T-helper 9 cell (primary cell): ENCODE measurements at places on chromosomes 2 and 18.

DNA sequence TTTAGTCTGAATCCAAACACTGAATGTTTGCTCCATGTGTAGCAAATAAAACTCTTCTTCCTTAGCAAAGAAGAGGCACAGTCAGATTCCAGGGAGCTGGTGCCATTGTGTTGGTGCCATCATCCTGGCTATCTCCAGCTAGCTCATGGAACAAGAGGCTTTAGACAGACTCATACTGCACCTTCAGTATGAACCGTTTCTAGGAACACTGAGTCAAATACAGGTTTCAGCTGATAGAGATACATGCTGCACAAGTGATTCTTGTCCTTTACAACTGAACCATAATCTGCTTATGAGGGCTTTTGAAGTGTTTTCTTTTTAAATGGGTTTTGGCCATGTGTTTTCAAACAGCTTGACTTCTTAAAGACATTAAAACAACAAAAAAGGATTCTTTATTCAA lies 57.9 kb downstream of the DYNC1I2 start:
- no peak for DNase-seq

DNA sequence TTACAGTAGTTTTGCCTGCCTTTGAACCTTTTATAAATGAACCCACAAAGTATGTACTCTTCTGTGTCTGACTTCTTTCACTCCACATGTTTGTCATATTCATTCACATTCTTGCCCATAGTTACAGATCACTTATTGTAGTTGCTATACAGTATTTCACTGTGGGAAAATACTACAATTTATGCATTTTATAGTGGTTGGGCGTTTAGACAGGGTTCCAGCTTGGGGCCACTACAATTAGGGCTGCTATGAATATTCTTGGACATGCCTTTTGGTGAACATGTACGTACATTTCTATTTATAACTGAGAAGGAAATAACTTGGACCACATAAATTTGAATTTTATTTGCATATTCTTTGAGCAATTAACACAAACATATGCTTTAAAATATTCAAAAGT lies 15.4 kb upstream of the PMAIP1 start:
- DNase-seq = no peak

- no peak for DNase-seq
Measured at GRCh38 chr2:36609507-36609906, 11.5 kb upstream of the FEZ2 start.

GRCh38 chr2:8281950-8282857 lies 399.7 kb upstream of the ID2 start:
- no peak for DNase-seq

DNA sequence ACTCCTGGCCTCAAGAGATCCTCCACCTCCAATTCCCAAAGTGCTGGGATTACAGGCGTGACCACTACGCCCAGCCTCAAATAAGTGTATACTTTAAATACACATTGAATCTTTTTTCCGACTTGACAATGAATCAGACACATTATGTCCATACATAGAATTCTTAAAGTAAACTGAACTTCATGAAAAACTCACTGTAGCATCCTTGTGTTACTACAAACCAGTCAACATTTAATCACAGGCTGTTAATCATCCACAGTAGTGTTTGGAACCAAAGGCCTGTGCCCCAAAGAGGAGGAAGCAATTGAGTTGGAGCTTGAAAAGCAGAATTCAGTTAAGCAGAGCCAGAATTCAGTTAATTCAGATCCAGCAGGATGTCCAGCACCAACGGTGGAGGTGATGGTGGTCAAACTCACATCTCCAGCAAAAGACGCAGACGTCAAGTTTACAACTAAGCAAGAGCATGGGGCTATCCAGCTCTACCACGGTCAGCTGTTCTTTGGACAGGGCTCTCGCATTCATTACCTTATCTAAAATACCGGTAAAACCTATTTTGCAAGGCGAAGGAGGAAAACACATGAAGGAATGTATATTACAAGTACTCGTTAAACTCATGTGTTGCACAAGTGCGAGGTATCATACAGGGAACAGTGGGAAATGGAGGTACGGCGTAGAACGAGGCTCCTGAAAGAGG lies 1.2 kb downstream of the SLC39A6 start:
- no peak for DNase-seq

DNA sequence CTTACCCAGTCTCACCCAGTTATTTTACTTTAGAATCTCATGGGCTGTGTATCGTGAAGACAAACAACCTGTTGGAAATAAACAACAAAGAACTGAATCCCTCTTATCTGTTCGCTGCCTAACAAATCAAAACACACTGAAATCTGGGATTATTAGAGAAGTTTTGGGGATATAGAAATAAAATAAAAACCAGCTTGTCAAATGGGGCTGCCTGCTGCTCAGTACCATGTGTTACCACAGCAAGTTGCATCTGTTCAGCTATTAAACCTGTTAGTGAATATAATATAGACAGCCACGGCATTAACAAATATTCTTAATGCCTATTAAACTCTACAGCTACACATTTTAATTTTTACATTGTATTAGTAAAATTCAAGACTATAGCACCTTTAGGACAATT lies 810.8 kb downstream of the NRXN1 start:
- DNase-seq = no peak

- DNase-seq = no peak
Measured at GRCh38 chr2:68284896-68285295, 32.6 kb upstream of the PPP3R1 start.

DNA sequence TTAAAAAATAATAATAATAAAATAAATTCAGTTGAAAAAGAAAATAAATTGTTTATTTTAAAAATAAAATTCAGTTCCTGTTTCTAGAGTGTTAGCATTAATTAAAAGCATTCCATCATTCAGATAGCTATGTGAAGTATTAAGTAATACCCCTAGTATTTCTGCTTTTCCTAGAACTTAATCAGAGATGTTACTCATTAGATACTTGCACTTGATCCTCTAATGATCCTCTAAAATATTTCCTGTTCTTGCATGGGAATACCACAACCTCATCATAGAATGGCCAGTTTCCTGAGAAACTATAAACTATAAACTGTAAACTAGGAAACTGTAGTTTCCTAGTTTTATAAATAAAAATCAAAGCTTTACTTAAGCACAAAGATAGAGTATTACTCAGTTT lies 11.1 kb upstream of the CNNM3 start:
- DNase-seq = no peak

- no peak for DNase-seq
Measured at GRCh38 chr18:490624-491023, 9.9 kb downstream of the COLEC12 start.

DNA sequence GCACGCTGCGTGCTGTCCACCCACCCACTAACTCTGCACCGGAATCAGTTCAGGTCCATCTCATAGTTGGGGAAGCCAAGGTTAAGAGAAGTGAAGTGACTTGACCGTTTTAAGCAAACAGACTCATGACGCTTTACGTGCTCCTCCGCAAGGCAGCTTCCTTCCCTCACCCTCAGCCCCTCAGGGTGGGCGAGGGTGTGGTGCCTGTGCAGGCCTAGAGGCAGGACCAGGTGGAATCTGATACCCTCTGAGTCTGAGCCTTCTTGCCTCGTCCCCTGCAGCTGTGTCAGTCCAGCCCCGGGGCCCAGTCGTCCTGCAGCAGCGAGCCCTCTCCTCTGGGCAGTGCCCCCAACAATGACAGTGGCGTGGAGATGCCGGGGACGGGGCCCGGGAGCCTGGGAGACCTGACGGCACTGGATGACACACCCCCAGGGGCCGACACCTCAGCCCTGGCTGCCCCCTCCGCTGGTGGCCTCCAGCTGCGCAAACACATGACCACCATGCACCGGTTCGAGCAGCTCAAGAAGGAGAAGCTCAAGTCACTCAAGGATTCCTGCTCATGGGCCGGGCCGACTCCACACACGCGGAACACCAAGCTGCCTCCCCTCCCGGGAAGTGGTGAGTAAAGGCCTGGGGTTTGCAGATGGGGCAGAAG lies 250.5 kb downstream of the GLI2 start:
- DNase-seq = no peak
